ENCODE measurements at places on chromosomes 1 and 21.

DNA sequence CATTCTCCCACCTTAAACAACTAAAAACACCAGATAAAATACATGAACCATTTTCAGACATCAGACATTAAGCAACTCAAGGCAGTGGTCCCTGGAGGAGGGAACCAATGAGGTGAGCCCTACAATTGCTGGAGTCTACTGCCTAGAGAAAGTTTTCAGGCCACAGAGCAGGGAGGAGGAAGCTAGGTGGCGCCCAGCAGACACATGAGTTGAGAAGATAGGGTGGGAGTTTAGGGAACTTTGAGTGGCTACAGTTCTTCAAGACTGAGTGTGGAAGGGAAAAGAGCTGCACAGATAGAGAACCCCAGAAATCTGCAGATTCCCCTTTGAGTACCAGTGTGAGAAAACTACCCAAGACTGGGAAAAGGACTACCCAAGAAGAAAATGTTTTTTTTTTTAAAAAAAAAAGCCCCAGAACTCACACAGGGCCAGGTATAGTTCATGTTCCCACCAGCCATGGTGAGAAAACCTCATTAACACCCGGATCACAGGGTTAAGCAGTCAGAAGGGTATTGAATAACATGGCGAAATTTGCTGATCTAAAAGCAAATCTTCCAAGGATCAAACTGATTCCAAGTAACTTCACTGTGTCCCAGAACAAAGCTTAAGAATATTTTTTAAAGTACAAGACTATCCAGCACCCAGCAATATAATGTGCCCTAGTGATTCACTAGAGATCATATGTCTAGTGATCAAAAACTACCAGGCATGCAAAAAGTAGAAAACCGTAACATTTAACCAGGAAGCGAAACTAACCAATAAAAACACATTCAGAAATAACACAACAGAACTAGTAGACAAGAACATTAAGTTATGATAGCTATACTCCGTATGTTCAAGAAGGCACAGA lies 12.0 kb downstream of the ALDH9A1 start:
- DNase-seq: no peak

DNA sequence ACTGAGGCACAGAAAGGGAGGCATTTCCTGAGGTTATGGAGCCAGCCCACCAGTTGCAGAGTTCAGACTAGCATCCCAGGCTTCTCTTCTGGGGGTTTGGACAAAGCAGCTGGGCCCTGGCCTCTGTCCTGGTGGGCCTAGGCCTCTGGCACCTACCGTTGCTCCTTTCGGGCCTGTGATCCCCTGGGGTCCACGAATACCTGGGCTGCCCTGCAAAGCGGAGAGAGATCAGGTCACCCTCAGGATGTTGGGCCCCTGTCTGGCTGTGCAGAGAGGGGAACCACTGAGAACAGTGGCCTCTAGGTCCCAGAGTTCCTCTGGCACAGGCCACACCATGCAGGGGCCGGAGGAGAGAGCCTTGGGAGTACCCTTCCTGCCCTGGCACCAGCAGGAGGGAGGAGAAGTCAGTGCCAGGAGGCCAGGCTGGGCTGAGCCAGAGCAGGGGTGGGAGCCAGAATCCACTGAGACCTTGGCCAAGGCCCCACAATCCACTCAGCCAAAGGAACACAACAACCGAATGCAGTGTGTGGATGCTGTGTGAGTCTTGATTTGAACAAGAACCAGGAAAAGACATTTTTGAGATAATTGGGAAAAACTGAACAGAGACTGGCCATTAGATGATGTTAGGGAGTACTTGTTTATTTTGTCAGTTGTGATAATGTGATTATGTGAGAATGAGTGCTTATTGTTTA lies 8.9 kb downstream of the COL9A2 start:
- DNase-seq: no peak

DNA sequence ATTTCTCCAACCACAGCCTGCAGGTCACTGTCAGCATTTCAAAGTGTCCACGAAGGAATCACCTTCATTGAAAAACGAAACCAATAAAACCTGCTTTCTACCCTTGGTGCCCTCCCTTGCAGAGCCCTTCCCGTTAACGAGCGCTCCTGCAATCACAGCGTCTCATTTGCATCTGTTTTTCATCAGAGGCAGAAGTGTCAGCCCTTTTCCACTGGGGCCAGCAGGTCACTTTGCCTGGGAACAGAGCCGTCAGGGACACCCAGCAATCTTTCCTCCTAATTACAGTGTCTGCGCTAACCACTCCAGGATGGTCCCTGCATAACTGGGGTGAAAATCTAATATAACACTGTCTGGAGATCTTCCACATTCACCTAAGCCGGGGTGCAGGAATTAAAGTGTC lies 85.3 kb downstream of the PSMG1 start:
- no peak for DNase-seq

DNA sequence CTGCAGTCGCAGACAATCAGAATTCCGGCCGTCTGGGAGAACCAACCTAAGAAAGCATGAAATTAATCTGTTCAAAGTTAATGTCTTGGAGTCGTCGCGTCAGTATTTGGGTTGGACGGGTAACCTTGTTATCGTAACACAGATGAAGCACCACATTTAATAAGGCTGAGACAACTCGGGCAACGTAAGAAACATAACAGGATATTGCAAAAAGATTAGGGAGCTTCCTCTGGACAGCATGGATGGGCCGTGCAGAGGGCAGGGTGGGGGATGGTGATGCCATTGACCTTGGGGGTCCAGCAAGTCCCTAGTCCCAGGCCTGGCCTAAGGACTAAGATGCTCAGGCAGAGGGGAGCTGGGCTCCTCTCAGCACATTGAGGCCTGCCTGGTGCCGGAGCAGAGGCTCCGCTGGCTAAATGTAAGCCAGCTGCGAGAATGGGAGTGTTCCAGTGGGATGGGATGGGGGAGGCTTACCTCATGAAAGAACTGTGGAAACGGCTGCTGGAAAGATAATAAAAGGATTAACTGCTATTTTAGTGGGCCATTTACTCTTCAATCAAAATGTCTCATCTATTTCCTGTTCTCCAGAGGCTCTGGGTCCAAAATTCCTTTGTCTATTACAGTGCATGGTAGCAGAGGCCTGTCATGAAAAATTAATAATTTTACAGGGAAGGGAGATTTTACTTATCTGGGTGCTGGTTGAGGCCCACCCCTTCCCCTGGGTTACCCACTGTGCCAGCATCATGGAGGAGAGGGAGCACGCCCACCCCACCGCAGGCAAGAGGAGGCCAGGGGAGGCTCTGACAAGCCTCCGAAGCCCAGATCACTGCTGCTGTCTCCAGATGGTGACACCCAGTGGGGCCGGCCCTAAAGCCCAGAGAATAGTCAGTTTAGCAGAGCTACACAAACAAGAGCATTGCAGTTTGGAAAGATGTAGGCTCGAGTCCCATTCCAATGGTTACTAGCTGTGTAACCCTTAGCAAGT lies 131.6 kb downstream of the DMRTB1 start:
- no peak for DNase-seq

- no peak for DNase-seq
Observed at GRCh38 chr1:229223498-229223897, 47.4 kb upstream of the RAB4A start.

DNA sequence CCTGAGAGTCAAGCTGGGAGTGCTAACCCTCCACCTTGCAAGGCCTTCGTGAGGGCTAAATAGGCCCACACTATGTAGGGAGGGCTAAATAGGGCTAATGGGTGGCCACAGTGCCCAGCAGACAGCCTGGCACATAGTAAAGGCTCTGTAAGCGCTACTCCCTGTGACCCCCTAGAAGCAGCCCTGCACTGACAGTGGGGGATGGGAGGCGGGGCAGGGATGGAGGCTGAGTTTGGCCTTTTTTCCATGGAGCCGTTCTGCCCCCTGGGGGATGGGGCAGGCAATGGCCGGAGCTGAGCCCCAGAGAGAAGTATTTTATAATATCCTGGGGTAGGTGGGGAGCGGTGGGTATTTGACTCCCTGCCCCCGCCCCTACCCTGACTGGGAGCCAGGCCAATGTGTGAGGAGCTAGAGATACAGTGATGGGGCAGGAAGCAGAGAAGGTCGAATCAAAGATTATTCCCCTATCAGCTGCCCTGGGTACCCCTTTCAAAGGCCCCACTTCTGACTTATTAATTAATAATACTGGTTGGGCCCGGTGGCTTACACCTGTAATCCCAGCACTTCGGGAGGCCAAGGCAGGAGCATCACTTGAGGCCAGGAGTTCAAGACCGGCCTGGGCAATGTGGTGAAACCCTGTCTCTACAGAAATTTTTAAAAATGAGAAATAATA lies 42.3 kb downstream of the LACTBL1 start:
- peak; percentile 68 for DNase-seq

- peak; percentile 66 for DNase-seq
Observed at GRCh38 chr1:13828454-13829151, 128.6 kb downstream of the PRDM2 start.

GRCh38 chr1:201578008-201578888 lies 39.3 kb downstream of the NAV1 start:
- no peak for DNase-seq

GRCh38 chr1:207822602-207823451 lies 71.0 kb downstream of the CD46 start:
- DNase-seq: peak; percentile 85

DNA sequence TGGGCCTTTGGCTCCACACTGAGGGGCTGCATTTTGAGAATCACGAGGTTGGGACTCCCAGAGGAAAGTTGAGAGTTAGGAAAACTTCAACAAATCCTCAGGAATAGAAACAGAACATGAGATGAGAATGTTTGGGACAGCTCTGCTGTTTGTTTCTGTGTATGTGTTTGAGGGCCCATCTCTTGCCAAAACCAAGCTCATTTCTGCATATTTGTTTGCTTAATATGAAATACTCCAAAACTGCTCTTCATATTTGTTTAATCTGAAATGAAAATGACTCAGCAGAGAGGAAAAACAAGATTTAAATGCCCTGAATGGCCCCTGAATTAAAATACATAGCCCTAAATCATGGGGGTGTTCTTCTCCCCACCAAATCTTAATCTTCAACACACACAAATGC lies 78.1 kb downstream of the DDR2 start:
- DNase-seq: no peak

DNA sequence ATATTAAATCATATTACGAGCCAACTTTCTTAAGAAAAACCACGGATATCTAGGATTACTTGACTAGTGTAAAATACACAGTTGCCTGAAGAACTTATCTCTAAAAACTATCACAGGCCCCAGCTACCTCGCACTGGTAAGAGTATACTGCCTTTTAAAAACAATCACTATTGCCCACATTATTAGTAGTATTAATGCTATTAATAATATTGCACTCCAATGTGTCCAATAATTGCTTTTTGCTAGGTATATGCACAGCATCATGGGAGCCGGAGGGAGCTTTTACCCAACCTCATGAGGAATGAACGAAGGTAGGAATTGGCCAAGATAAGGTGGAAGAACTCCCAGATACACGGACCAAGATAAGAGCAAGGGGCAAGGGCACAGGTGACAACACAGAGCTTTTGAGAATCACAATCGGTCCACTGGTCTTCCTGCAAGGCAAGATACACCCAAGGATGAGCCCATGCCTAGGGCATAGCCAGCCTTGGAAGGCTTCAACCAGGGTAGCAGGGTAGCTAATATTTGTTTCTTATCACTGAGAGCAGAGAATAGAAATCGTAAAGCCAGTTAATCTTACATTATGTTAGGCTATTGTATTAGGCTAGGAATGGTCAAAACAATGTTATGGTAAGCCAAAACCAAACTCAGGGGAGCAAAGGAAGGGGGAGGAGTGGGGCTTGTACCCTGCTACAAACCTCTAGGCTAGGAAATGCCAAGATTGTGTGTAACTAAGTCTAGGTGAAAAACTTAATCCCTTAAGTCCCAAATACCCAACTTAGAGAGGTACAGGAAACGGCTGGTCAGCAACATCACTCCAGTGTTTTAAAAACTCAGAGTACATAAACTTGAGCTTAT lies 9.4 kb downstream of the GLUL start:
- no peak for DNase-seq

DNA sequence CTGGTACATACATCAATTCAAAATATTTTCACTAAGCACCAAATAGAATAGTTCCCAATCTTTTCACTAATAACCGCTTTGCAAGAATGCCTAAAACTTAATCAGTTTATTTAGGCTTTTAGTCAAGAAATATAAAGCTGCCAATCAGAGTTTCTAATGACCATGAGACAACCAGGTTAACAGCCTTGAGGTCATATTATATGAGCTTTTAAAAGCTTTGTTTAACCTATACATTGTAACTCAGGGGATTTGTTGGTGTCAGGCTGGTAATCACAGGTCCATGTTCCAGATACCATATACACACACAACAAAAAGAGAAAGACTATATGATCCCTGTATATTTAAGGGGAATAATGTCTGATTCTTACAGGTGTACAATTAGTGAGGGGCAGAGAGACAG lies 246.2 kb upstream of the ADGRL2 start:
- DNase-seq: no peak

- no peak for DNase-seq
Observed at GRCh38 chr1:174519844-174520243, 72.1 kb downstream of the GPR52 start.

GRCh38 chr1:31959521-31960340 lies 21.6 kb upstream of the PTP4A2 start:
- no peak for DNase-seq

- no peak for DNase-seq
Observed at GRCh38 chr1:183444243-183444642, 26.1 kb upstream of the NMNAT2 start.

- DNase-seq: no peak
Observed at GRCh38 chr1:171467626-171468025, 17.7 kb upstream of the PRRC2C start.

- no peak for DNase-seq
Observed at GRCh38 chr1:169809370-169810095, 14.8 kb upstream of the METTL18 start.

GRCh38 chr1:59071289-59071688 lies 225.6 kb upstream of the FGGY start:
- no peak for DNase-seq

- no peak for DNase-seq
Observed at GRCh38 chr1:108644984-108645383, 15.9 kb downstream of the HENMT1 start.

GRCh38 chr21:15407585-15407984 lies 322.2 kb upstream of the USP25 start:
- DNase-seq: no peak

DNA sequence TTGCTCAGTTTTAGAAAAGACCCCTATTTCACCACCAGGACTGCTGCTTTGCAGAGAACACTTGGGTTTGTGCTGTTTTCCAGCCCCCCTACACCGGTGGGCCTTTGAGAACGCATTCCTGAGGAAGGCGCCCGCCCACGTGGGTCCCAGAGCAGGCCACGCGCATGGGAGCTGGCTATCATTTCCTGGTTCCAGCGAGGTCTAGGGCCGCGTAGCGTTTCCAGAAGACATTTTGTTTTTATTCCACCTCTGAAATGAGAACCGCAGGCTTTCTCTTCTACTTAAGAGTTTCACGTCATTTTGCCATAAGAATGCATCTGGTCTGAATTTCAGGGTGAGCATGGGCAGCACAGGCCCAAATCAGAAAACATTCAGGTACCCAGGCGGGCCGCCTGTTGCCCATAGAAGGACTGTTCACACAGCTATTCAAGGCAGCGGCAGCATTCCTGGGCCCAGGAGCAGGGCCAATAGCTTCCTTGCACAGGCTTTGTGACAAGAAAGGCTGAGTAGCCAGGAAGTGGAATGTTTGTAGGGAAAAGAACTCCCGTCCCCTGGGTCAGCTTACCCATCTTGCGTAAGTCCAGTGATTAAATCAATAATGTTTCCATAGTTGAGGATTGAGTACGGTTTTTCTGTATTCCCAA lies 1.4 kb upstream of the KLHL21 start:
- DNase-seq: no peak

Data from GM12892 (cell line).